Smooth muscle cell of the pulmonary artery (primary cell): ENCODE measurements at places on chromosomes 1 and 21. TPM values are rescaled to one million over a fixed set of nuclear protein-coding genes. Genes with fewer than 3 reads are reported as not detected.

The GNAT2 gene
- 0.30 and 0.33 TPM in 2 replicates for total RNA-seq

The ESRRG gene
- total RNA-seq: not detected in 2 replicates

The BMP8B gene
- under 0.01 TPM in 1 of 2 replicates, not detected in the other for total RNA-seq

The XKR8 gene
- 5.5 and 6.3 TPM in 2 replicates for total RNA-seq

The KCNK1 gene
- 2.0 and 9.2 TPM in 2 replicates for total RNA-seq

The MFSD2A gene
- 1.4 and 5.2 TPM in 2 replicates for total RNA-seq
